ENCODE measurements at places on chromosomes 2 and 18.

- no peak for DNase-seq
Observed at GRCh38 chr2:226080334-226080733, 680.8 kb downstream of the NYAP2 start.

GRCh38 chr2:192159208-192159607, 35.5 kb downstream of the TMEFF2 start:
- no peak for DNase-seq

GRCh38 chr2:240918258-240919091, 12.3 kb downstream of the CROCC2 start:
- no peak for DNase-seq

DNA sequence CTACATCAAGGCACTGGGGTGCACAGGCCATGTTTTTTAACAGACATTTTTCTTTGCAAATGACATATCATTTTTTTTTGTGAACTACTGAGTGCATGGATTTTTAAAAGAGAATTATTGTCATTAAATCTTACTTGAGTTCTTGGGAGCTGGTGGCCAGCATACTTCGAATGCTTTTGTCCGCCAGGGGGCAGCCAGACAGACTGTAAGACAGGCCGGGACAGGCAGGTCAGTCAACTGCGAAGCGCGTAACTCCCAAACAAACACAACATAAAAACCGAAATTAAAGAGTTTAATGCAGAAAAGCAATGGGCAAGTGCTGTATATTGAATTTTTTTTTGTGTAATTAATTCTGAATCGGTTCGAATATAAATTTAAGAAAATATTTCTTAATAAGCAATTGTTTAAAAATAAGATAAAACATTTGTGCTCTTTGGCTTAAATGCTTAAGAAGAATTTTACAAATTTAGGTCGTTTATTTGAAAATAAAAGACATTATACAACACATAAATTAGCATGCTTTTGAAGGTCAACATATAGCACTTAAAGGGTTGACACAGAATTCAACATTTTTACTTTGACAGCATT, 142.2 kb upstream of the PXDN start:
- no peak for DNase-seq

DNA sequence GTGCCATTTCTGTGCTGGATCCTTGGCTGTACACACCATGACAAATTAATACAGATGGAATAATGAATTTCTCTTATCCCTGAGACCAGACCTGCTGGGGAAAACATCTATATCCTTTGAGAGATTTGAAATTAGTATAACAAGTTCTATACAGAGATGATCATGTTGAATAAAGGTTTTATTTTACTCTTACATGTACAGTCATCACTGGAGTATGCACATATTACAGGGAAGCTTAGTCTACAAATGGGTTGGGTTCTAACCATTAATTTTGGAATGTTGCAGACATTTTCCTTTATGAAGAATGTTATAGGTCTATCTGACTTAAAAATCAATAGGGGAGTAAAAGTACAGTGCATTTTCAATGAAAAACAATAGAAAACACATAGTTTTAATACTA, 29.9 kb upstream of the MMADHC start:
- DNase-seq: no peak

- no peak for DNase-seq
Observed at GRCh38 chr18:63624863-63625262, 19.2 kb downstream of the SERPINB4 start.
